CD4-positive, alpha-beta T cell treated with Interleukin-6 for 4 hours (primary cell): ENCODE measurements at places on chromosomes 6 and 20.

- DNase-seq = peak; percentile 92
Measured at GRCh38 chr6:53171605-53172467, 23.2 kb upstream of the GCM1 start.

DNA sequence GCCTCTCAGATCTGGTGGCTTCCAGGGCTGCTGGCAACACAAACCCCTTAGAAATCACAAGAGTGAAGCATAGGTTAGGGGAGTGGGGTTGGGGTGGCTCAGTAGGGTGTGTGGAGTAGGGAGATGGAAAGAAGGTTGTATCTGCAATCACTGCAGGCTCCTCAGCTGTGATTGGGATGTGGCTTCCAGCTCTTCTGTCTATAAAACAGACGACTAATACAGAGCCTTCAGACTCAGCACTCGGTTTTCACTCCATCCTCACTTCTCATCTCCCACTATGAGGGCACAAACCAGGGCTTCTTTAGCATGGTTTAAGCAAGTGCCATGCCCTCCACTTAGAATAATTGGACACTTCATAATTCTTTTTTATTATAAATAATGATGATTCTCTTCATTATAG lies 46.4 kb upstream of the CAP2 start:
- no peak for DNase-seq

DNA sequence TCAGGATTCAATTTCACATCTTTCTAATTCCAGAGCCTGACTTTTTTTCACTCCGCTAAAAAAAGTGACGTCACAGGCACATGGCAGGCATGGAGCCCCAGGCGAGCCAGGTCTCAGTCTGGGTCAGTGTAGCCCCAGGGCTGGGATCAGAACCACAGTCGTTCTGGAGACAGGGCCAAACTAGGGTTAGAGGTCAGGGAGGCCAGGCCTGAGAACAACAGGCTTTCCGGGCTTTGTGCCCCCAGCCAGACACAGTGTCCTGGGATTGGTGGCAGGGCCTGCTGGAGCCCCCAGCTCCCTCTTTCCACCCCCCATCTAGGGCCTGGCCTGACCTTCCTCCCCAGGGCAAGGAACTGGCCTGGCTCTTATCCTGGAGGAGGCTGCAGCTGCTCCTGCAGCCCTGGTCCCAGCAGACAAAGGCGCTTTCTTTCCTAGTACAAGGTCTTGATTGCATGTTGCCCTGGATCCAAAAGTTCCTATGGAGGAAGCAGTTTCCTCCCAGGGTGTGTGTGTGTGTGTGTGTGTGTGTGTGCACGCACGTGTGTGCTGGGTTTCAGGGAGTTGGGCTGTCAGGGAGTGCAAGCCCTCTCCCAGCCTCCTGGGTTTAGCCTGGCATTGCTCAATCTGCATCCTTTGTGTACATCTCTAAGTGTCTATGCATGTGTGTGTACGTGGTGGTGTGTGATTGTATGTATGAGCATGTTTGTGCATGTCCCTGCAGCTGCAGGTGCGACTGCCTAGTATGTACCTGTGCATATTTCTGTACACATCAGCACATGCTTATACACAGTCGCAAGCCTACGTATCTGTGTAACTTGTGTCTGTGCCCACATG lies 26.5 kb upstream of the EMILIN3 start:
- DNase-seq = no peak

DNA sequence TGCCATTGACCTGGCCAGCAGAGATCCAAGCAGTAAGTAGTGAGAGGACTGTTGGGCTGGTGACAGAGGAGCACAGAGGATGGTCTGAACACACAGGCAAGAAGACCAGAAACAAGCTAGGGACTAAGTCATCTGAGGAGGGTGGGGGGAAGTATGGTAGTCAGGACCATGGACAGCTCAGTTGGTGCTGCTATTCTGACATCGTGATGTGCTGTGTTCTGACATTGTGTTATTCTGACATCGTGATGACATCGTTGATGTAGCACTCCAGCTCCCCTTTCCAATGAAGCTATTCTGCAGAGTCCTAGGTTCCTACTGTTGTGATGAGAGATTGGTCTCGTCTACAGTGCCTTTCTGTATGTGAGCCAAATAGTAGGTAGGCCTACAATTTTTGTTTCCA lies 28.7 kb downstream of the CFAP206 start:
- peak; percentile 41 for DNase-seq

GRCh38 chr6:81938014-81938856 lies 185.8 kb upstream of the TENT5A start:
- DNase-seq = no peak

GRCh38 chr20:51054233-51054632 lies 31.3 kb upstream of the KCNG1 start:
- DNase-seq = no peak

GRCh38 chr6:1216488-1216974 lies 95.4 kb upstream of the FOXQ1 start:
- no peak for DNase-seq

DNA sequence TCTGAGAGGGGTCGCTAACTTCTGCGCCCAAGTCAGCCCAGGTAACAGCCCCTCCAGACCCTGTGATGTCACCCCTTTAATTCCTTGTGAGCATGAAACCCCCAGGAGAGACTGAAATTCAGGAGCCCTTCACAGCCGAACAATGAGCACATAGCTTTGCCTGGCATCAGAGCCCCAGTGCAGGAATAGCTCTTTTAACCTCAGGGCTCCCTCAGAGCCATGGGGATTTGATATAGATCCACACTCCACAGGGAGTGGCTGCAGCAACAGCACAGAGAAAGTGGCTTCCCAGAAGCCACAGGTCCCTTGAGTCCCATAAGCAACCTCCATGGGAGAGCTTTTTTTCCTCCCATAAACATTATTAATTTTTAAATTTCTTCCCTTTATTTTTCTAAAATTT lies 150.0 kb upstream of the MARCKS start:
- no peak for DNase-seq

GRCh38 chr6:148682252-148682651 lies 64.6 kb upstream of the UST start:
- DNase-seq = no peak

- DNase-seq = no peak
Measured at GRCh38 chr20:6993011-6993410, 225.5 kb downstream of the BMP2 start.

DNA sequence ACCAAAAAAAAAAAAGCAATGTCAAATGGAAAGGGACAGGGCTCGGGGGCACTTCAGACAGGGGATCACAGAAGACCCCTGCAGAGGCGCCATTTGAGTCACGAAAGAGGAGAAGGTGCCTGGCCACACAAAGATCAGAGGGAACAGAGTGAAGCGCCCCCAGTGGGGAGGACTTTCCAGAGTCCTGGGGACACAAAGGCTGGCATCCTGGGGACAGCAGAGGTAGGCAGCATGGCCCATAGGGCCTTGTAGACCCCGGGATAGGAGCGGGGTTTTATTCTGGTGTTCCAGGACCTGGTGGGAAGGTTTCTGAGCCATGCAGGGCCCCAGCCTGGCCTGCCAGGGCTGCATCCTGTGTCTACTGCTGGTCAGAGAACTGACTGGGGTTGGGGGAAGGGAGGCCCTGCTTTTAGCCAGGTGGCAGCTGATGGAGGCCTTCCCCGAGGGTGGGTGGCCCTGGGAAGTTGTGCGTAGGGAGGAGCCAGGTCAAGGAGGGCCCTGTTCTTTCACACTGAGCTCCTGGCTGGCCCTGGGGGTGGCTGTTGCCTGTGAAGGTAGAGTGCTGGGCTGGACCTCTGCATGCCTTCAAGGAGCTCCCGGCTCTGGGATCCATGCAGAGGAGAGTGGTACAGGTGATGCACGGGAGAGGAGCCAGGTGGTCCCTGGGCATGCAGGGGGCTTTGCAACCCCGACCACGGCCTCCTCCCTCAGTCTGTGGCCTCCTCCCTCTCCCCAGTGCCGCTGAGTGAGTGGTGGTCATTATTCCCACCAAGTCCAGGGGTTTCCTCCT lies 117.9 kb downstream of the CDH4 start:
- no peak for DNase-seq

GRCh38 chr6:21885532-21886114 lies 292.1 kb downstream of the SOX4 start:
- DNase-seq = no peak

DNA sequence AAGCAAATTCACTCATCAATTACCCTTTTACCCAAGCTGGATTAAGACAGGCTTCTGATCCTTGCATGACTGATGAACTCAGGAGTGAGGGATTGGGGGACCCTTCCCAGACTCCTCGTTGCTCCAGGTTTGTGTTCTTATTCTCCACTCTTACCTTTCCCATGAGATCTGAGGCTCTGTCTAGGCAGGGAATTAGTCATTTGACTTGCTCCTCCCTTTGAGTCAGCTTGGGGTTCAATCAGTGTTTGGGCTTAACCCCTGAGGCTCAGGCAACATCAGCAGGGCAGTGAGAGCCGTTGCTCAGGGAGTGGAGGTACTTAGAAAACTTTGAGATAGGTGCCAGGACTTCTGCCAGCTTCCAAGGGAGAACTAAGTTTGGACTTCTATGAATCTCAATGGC lies 20.7 kb upstream of the TOX2 start:
- DNase-seq = no peak

- DNase-seq = peak; percentile 52
Measured at GRCh38 chr20:33667245-33667675, 517 bp downstream of the ACTL10 start.

- DNase-seq = no peak
Measured at GRCh38 chr20:4766631-4767030, 44.9 kb downstream of the PRND start.

DNA sequence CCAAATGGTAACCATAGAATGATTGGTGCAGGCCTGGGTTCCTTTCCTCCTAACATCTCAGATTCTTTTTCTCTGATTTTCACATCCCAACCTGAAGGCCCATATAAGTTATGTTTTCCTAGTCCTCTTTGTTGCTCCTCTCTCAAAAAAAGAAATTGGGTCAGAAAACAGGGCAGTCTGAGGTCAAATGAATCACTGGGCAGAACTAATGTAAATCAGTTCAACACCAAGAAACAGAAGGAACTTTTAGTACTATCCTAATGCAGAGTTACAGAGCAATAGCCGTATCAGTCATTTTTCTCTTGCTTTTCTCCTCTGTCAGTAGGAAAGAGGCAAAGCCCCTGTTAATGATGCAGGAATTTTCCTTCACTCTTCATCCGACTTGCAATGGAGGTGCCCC lies 11.0 kb upstream of the TPD52L1 start:
- no peak for DNase-seq

GRCh38 chr20:14582855-14583254 lies 245.4 kb upstream of the FLRT3 start:
- DNase-seq = no peak

DNA sequence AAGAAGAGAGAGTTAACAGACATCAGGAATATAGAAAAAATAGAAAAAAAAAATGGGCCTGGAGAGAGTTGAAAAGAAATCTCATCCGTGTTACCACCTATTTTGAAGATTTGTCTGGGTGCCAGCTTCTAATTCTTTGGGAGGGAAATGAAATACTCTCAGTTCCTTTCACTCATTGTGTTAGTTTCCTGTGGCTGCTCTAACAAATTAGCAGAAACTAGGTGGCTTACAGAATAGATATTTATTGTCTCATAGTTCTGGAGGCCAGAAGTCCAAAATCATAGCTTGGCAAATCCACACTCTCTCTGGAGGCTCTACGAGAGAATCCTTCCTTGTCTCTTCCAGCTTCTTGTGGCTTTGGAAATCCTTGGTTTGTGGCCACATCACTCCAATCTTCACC lies 225.1 kb upstream of the BTBD3 start:
- no peak for DNase-seq

DNA sequence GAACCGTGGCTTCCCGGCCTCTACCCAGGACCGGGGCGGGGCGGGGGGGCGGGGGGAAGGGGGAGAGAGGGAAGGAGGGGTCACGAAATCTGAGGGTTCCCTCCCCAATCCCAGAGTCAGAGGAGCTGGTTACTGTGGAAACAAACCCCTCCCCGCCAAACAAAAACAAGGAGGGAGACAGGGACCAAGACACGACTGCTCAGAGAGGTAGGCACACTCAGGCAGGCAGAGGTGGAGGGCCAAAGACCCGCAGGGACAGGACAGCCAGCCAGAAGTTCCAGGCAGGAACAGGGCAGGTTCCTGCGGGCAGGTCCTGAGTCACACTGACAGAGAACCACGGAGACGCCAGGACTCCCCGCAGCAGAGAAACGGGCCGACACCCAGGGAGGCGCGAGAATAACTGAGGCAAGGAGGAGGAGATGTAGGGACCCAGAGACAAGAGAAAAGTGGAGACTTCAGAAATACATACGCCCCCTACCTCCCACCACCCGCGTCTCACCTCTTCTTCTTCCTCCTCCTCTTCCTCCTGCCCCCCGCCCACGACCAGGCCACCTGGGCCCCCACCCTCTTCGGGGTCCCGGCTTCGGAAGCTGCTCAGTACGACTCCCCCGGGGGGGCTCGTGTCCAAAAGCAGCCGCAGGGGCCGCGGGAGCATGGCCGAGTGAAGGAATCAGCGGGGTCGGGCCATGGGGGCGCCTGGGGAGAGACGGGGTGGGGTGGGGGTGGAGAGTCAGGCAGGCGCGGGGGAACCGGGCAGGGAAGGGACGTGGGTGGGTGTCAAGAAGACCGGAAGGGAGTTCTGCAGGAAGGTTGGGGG lies 578 bp downstream of the RGL2 start:
- DNase-seq = peak; percentile 62

- peak; percentile 63 for DNase-seq
Measured at GRCh38 chr20:35663516-35664465, 909 bp downstream of the CPNE1 start.

DNA sequence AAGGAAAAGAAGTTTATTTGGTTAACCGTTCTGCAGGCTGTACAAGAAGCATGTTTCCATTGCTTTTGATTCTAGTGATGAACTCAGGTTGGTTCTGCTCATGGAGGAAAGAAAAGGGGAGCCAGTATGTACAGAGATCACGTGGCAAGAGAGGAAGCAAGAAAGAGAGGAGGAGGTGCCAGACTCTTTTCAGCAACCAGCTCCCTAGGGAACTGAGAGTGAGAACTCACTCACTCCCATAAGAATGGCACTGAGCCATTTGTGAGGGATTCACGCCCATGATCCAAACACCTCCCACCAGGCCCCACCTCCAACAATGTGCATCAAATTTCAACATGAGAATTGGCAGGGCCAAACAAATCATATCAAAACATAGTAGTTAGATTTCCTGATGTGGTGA lies 649.1 kb downstream of the EPM2A start:
- DNase-seq = no peak

DNA sequence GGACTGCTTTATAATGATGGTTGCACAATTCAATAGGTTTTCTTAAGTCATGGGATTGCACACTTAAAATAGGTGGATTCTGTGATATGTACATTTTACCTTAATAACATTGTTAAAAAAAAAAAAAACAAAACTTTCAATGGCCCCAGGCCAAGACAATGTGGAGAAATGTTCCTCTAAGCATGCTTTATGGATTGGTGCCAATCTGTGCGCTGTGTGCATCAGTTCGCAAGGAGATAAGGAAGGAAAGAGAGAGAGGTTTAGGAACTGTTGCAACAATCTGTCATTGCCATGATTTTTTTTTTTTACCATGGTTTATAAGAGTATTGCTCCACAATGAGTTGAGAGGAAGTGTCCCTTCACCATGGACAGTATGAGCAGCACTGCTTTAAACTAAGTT lies 399.6 kb downstream of the PTPRT start:
- DNase-seq = no peak

DNA sequence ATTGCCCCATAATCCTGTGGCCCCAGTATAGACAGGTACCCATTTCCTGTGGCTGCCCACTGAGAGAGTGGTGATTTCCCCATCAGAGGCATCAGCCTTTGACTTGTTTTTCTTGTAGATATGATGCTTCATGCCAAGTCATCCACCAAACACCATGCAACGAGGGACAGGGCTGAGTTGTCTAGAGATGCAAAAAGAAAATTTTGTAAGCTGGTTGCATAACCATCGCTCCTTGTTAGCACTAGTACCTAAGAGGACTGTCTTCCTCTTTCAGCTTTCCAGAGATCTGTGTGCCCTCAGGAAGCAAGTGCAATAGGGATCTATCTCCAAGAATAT lies 166.8 kb downstream of the BCAS1 start:
- no peak for DNase-seq
